ENCODE measurements at places on chromosomes 1 and 21. TPM values are rescaled to one million over a fixed set of nuclear protein-coding genes. Genes with fewer than 3 reads are reported as not detected.

LRRC38 gene
- not detected for total RNA-seq

SERPINC1 gene
- not detected for total RNA-seq

MEX3A gene
- 1.9 TPM for total RNA-seq

NUDT4B gene
- 25.4 TPM for total RNA-seq

SPATA46 gene
- not detected for total RNA-seq

TTC24 gene
- not detected for total RNA-seq

NOS1AP gene
- 0.43 TPM for total RNA-seq

KRTAP20-1 gene
- total RNA-seq: not detected

NTMT2 gene
- not detected for total RNA-seq

APOBEC4 gene
- not detected for total RNA-seq

PADI1 gene
- total RNA-seq: 0.43 TPM

RAB42 gene
- 3.9 TPM for total RNA-seq

ZBTB8B gene
- not detected for total RNA-seq

PTGS2 gene
- 3.0 TPM for total RNA-seq
